A549 treated with DMSO at 1 μM for 4 hours (cell line): ENCODE measurements at places on chromosomes 2 and 18. TPM values are rescaled to one million over a fixed set of nuclear protein-coding genes. Genes with fewer than 3 reads are reported as not detected.

The RNF152 gene
- 0.01 to 0.16 TPM (median 0.01 TPM) in 3 of 5 replicates, not detected in the others for total RNA-seq

The CFAP210 gene
- total RNA-seq: 0.19 to 0.74 TPM (median 0.33 TPM) in 5 replicates

The TSHZ1 gene
- 5.3 to 7.1 TPM (median 6.4 TPM) in 5 replicates for total RNA-seq

The ECEL1 gene
- 0.14 to 0.30 TPM (median 0.17 TPM) in 4 of 5 replicates, not detected in the other for total RNA-seq

The FAM237A gene
- total RNA-seq: not detected in 5 replicates

The TCF23 gene
- not detected in 5 replicates for total RNA-seq

The CERKL gene
- 0.30 to 0.40 TPM (median 0.34 TPM) in 5 replicates for total RNA-seq

The TMEM247 gene
- total RNA-seq: not detected in 5 replicates

The PLEK gene
- not detected in 5 replicates for total RNA-seq

The CD8B2 gene
- total RNA-seq: not detected in 5 replicates

The SEH1L gene
- 27.6 to 31.5 TPM (median 31.2 TPM) in 5 replicates for total RNA-seq

The LONRF2 gene
- 3.3 to 5.5 TPM (median 4.8 TPM) in 5 replicates for total RNA-seq

The MYCN gene
- not detected in 5 replicates for total RNA-seq

The PARD6G gene
- total RNA-seq: 1.8 to 3.3 TPM (median 3.1 TPM) in 5 replicates

The IRS1 gene
- 15.7 to 22.0 TPM (median 17.6 TPM) in 5 replicates for total RNA-seq

The NTSR2 gene
- not detected in 5 replicates for total RNA-seq

The HES6 gene
- total RNA-seq: 11.1 to 14.8 TPM (median 12.2 TPM) in 5 replicates
